Spinal cord (tissue), 10 donors: ENCODE measurements at places on chromosomes 3 and 15. TPM values are rescaled to one million over a fixed set of nuclear protein-coding genes. Genes with fewer than 3 reads are reported as not detected.

PLA2G4E gene
- total RNA-seq = not detected

- DNase-seq = no peak
Measured at GRCh38 chr3:179037351-179037750, 34.3 kb downstream of the ZMAT3 start.

CLDN16 gene
- total RNA-seq = 0.50 TPM

DNA sequence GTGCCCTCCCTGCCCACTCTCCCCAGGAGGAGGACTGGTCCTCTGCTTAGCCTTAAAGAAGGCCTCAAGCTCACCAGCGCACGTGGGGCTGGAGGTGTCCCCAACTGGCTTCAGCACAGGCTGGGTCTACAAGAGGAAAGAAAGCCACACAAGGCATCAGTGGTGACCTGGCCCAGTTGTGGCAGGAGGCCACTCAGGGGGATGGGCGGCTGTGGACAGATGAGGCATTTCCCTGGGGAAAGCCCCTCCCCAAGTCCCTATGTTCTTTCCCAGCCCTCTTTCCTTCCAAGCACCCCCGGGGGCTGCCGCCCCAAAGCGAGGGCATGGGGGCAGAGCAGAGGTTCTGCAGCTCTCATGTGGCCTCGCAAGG lies 155.2 kb upstream of the TLE3 start:
- no peak for DNase-seq

GRCh38 chr3:50924638-50925037 lies 249.9 kb downstream of the DOCK3 start:
- DNase-seq = no peak

GRCh38 chr3:172239218-172239790 lies 199.9 kb downstream of the FNDC3B start:
- DNase-seq = no peak

DNA sequence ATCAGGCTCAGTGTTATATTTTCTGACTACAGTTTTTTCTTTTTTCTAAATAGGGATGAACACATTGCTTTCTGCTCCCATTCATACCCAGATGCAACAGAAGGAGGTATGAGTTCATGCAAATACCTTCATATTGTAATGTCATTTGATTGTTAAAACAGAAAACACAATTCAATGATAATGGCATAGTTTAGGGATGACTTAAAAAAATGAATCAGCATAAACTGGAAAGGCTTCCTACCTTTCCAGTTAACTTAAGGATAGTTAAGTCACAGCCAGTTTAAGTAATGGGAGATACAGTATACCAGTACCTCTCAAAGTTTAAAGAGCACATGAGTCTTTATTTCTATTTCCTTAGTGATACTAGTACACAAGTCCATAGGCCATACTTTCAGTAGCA lies 24.9 kb downstream of the KNL1 start:
- DNase-seq = no peak

CAPN3 gene
- 19.2 TPM for total RNA-seq

GRCh38 chr3:8488877-8489276 lies 12.7 kb upstream of the LMCD1 start:
- no peak for DNase-seq

DNA sequence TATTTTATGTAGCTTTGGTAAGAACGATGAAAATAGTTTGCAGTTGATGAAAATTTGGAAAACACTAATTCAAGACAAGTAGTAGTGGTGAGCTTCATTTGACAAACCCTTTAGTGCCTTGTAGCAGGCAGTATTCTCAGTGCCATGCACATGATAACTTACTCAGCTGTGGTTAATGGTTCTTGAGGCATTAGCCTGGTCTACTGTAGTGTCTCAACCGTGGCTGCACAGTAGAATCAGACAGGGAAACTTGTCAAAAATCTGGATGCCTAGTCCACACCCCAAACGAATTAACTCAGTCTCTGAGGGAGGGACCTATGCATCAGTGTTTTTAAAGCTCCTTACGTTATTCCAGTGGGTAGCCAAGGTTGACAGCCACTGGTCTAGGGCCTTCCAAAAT lies 45.4 kb downstream of the PSMD6 start:
- no peak for DNase-seq

- DNase-seq = no peak
Measured at GRCh38 chr15:86852741-86853140, 773.1 kb downstream of the AGBL1 start.

GRCh38 chr3:166471074-166471767 lies 634.0 kb upstream of the BCHE start:
- peak; percentile 79 for DNase-seq

DNA sequence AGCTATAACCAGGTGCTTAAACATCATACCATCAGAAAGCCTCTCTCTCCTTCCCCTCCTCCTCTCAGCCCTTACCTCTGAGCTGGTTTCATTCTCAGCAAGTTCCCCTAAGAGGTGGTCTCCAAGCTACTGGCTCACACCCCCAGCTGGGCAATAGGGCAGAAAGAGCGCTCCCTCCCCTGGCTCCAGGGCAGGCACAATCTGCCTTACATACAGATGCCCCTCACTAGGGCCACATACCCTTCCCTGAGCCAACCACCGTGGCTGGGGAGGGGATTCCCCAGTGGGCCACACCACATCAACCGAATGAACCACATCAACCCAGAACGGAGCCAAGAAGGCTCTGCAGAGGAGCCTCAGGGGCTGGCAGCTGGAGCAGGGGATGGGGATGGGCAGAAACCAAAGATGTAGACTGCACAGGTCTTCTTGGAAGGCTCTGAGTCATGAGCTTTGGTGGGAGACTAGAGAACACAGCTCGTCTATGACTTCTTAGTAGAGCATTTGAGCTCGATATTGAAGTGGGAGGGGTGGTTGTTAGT lies 4.6 kb upstream of the FBLN2 start:
- DNase-seq = no peak

DNA sequence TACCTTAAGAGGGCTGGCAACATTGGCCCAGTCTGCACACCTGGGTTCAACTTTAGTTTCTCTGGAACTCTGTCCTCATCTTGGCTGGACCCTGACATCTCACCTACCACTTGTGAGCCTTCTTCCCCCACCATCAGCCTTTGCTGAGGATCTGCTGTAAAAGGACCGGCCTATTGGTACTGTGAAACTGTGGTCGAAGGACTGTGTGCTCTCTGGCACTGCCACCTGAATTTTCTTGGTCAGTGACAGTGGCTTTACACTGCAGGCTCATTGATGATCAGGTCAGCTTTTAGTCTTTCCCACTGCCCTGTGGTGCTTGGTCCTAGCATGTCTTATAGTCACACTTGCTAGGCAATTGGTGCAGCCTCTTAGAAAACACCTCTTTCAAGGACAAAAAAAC lies 86.9 kb downstream of the PEX5L start:
- no peak for DNase-seq

- DNase-seq = no peak
Measured at GRCh38 chr15:51160484-51160883, 65.8 kb upstream of the TNFAIP8L3 start.

- DNase-seq = peak; percentile 95
Measured at GRCh38 chr3:66276705-66277274, 56.0 kb downstream of the SLC25A26 start.

- DNase-seq = no peak
Measured at GRCh38 chr15:26128611-26129140, 265.5 kb upstream of the ATP10A start.

GRCh38 chr15:66961407-66961884 lies 104.0 kb upstream of the SMAD3 start:
- peak; percentile 32 for DNase-seq

PAK6 gene
- 5.0 TPM for total RNA-seq

PFKFB4 gene
- 15.3 TPM for total RNA-seq

GRCh38 chr3:15367059-15367458 lies 34.7 kb upstream of the SH3BP5 start:
- DNase-seq = no peak

CNTN6 gene
- total RNA-seq = 9.6 TPM

GRCh38 chr3:159947220-159947619 lies 41.4 kb upstream of the IL12A start:
- no peak for DNase-seq

- no peak for DNase-seq
Measured at GRCh38 chr3:152595975-152596821, 238.7 kb upstream of the P2RY1 start.

GRCh38 chr15:44595246-44595645 lies 58.3 kb downstream of the EIF3J start:
- no peak for DNase-seq

DNA sequence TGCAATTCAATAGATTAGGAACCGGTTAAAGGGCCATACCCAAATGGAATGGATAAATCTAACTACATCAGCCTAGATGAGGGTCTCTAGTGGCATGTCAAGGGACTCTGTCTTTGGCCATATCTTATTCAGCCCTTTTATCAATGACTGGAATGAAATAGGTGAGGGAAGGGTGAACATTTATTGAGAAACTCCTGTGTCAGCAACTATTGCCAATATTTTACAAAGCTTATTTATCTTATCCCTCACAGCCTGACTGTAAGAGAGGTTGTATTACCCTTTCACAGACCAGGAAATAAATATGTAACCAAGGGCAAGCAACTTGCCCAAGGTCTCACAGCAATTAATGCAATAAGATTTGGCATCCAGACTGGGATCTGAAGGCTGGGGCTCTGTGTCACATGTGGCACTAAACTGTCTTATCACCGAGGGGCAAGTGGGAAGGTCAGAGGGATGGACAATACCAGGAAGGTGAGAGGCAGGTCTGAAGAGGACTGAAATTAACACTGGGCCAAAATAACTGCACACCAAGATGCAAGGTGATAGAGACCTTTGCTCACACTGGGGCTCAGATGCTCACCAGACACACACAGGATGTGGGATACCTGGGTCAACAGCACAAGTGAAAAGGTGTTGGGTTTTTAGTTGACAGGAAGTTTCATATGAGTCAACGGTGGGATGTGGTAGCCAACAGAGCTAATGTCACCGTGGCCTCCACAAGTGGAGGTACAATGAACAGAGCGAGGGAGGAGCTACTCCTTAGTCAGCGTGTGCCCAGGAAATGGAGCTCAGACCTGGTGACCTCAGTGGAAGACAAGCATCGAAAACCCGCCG lies 261.3 kb downstream of the RPLP1 start:
- no peak for DNase-seq

DNA sequence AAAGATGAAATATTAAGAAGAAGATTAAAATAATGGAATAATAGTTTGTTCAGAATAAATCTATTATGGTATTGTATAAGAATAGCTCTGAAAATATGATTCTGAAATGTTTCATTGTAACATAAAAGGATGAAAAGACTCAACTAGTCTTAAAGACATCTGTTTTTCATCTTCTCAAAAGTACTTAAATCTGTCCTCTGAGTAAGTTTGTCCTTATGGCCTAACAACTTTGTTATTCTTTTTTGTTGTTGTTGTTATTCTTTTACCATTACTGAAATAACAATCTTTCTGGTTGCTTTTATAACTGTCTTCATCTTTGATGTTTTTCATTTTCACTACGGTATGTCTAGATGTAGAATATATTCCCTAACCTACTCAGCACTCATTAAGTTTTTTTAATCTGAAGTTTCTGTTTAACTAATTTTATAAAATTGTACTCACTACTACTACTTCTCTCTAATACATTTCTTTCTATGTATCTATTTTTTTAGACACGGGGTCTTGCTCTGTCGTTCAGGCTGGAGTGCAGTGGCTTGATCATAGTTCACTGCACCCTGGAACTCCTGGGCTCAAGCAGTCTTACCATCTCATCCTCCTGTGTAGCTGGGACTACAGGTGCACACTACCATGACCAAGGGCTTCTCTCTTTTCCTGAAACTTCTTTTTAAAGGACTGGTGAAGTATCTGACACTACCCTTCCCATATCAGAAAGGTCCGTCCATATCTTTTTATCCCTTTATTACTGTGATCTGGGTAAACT lies 240.7 kb downstream of the PCCB start:
- no peak for DNase-seq

TMEM212 gene
- 0.40 TPM for total RNA-seq

DNA sequence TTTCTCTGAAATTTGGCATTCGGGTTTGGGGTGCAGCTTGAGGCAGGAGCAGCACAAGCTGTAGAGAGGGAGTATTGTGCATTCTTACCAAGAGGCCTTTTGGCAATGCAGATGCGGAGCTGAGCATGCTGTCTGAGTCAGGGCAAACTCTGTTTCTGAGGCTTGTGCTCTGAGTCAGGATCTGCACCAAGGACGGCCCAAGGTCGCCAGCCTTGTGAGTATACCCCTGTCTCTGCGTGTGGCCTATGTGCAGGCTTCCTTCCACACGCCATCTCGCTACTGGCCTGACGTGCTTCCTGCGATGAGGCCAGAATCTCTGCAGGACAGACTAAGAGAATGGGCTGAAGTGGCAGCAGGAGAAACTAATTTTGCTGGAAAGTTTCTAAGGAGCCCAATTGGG lies 83.8 kb upstream of the ROPN1 start:
- no peak for DNase-seq

- no peak for DNase-seq
Measured at GRCh38 chr3:105284876-105285275, 81.8 kb upstream of the ALCAM start.

DNA sequence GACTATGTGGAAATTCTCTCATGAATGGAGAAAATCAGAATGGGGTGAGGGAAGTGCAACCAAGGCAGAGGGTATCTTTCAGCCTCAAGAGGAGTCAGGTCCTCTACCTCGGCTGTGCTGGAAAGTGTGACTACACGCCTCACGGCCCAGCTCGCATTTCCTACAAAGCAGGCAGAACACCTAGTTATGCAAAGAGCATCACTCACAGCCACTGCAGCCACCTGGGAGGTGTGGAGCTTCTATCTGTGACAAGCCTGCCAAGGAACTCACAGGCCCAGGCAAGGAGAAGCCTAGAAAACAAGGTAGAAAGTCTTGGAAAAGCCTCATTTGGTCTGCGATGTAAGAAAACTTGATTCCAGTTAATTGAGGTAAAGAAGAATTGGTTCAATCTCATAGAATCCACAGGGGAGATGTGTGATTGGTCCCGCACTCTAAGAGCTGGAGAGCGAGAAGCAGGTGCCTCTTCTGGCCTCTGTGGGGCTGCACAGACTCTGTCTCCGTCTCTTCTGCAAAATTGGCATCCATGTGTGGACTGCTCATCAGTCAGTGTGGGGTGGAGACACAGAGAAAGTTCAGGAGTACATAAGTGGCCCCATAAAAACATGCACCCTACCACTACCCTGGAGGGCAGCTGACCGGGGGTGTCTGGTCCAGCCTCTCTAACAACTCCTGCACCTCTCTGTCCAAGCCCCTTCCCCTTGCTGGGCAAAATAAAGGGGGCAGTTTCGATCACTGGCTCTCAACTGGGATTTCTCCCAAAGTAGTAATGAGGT lies 76.8 kb downstream of the TAMM41 start:
- no peak for DNase-seq
